ENCODE measurements at places on chromosomes 6 and 20.
A peak's percentile ranks its signal among the peaks of the same experiment; 100 is the strongest.

DNA sequence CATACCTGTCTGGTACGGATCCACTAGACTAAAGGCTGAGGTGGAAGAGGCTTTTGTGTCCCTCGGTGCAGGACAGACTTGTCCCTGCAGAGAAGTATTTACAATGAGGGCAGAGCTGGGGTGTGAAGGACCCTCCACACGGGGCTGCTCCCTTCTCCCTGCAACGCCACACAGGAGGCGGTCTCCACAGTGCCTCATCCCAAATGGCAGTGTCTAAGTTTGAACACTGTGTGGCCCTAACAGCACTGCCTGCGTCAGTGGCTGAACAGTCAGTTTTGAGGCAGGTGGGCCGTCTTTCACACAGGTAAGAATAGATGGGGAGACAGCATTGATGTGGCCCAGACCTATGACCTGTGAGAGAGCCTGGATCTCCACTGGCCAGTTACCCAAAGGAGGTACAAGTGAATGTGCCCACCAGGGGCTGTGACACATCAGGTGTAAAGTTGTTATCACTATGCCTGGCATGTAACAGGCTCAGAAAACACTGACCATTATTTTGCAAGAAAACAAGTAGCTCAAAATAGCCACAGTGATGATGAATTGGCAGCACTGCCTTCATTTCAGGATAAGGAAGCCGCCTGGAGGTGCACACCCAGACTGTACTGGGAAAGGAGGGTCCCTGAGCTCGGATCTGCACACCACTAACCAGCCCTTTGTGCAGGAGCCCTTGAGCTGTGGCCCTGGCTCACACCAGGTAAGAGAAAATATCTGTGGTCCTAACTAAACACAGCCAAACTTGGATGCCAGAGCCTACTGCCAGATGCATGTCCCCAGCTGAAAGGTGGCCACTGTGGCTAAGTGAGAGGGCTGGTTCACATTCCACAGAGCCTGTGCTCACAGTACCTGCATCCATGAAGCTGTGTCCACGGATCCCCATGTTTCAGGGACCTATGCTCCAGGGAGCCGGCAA, 246.7 kb downstream of the DLL1 start:
- H3K36me3 ChIP-seq, result no peaks in the 10 kb centered on the region
- no peak for DNase-seq
- H3K4me1 ChIP-seq, result peaks cover 11% of the 10 kb centered on the region
- no peak overlapping the region for H3K27ac ChIP-seq
- H3K27me3 ChIP-seq, result peaks cover 85% of the 10 kb centered on the region

DNA sequence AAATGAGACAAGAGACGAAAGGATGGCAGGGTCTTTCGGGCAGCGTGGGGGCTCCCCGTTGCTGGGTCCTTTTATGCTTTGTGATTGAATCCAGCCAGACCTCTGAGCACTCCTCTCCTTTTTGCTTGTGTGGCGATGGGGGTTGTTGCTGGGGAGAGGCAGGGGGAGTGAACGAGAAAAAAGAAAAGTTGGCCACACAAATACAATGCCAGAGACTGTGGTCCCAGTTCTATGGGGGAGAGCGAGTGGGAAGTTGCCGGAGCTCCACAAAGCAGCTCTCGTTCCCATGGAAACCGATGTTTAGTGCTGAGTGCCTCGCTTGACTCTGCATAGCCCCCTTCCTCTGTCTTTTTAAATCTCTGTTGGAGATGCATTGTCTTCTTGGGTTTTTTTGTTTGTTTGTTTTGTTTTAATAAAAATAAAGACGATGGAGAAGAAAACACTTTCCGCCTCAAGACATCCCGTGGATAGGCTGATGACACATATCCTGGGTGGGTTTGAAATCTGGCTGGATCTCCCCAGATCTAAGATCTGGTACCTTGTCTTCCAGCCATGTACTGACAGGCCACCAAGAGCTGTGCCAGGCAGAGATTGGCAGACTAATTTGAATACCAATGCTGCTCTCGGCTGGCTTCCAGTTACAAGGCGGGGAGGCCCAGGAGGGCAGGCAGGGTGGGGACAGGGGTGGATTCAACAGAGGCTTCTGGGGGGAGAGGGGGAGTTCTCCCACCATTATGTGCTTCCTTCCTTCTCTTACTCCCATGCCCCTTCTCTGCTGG, 529.3 kb downstream of the QKI start:
- peaks cover 24% of the 10 kb centered on the region for H3K27me3 ChIP-seq
- H3K36me3 ChIP-seq, result no peaks in the 10 kb centered on the region
- no peak for DNase-seq
- no peak overlapping the region for H3K4me3 ChIP-seq
- no peak overlapping the region for H3K27ac ChIP-seq
- H3K4me1 ChIP-seq, result no peaks in the 10 kb centered on the region

- H3K4me1 ChIP-seq, result peaks cover 17% of the 10 kb centered on the region
- peak; percentile 98 for DNase-seq
- no peak overlapping the region for H3K27ac ChIP-seq
- no peaks in the 10 kb centered on the region for H3K36me3 ChIP-seq
Observed at GRCh38 chr6:45445749-45446549, 68.2 kb upstream of the SUPT3H start.

- no peak overlapping the region for H3K27ac ChIP-seq
- no peak overlapping the region for H3K4me3 ChIP-seq
- no peak for DNase-seq
Observed at GRCh38 chr20:60658681-60659080, 593.4 kb upstream of the CDH4 start.

DNA sequence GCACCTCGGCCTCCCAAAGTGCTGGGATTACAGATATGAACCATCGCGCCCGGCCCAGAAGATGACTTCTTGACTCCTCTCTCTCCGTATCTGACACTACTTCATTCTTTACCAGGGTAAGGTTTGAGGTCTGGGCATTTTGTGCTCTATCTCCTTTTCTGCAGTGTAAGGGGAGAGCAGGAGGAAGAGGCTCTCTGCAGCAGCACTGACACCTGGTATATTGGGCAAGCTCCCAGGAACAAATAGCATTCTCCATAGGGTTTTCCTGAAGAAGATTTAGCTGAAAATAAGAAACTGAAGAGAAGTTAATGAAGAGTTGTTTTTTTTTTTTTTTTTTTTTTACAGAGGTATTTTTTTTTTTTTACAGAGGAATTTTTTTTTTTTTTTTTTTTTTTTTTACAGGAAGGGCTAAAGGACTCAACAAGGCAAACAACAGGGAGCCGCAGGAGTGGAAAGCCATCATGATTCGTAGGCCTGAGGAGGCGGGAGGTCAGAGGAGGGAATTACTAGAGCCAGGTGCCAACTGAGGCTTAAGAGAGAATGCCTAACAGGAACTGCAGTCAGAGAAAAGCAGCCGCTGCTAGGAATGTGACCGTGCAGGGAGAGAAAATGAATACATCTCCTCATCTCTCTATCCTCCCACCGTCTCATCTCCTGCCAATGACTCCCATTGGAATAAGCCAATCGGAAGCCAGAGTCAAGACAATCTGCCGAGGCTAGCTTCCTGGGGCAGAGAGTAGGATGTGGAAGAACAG, 34.7 kb upstream of the ADGRF4 start:
- H3K4me1 ChIP-seq, result no peaks in the 10 kb centered on the region
- H3K27me3 ChIP-seq, result peaks cover 17% of the 10 kb centered on the region
- no peak overlapping the region for H3K4me3 ChIP-seq
- no peak overlapping the region for H3K27ac ChIP-seq
- no peaks in the 10 kb centered on the region for H3K36me3 ChIP-seq

- H3K4me3 ChIP-seq, result no peak overlapping the region
- peaks cover 25% of the 10 kb centered on the region for H3K4me1 ChIP-seq
- H3K27ac ChIP-seq, result no peak overlapping the region
- DNase-seq, result no peak
Observed at GRCh38 chr6:1296079-1296478, 15.8 kb upstream of the FOXQ1 start.

GRCh38 chr6:57254055-57254717, 32.1 kb upstream of the RAB23 start:
- peaks cover 26% of the 10 kb centered on the region for H3K4me1 ChIP-seq
- no peaks in the 10 kb centered on the region for H3K27me3 ChIP-seq
- H3K36me3 ChIP-seq, result no peaks in the 10 kb centered on the region
- H3K27ac ChIP-seq, result no peak overlapping the region

- H3K4me3 ChIP-seq, result no peak overlapping the region
- no peak overlapping the region for H3K27ac ChIP-seq
- no peak for DNase-seq
- peaks cover 45% of the 10 kb centered on the region for H3K36me3 ChIP-seq
- no peaks in the 10 kb centered on the region for H3K27me3 ChIP-seq
Observed at GRCh38 chr20:18543932-18544331, 23.3 kb upstream of the SMIM26 start.

- no peaks in the 10 kb centered on the region for H3K36me3 ChIP-seq
- H3K4me1 ChIP-seq, result peaks cover 89% of the 10 kb centered on the region
- H3K27ac ChIP-seq, result peak overlapping the region; percentile 96
- no peaks in the 10 kb centered on the region for H3K27me3 ChIP-seq
- 0 out of 2 replicates have a peak overlapping the region, but pooled peaks have one; percentile 7 for H3K4me3 ChIP-seq
- DNase-seq, result no peak
Observed at GRCh38 chr6:167682125-167682524, 144.6 kb upstream of the AFDN start.

- H3K27ac ChIP-seq, result peak overlapping the region; percentile 15
- peak; percentile 70 for DNase-seq
- peaks cover 68% of the 10 kb centered on the region for H3K4me1 ChIP-seq
- no peaks in the 10 kb centered on the region for H3K27me3 ChIP-seq
- H3K4me3 ChIP-seq, result no peak overlapping the region
Observed at GRCh38 chr20:41135187-41135887, 2.0 kb upstream of the PLCG1 start.

- H3K36me3 ChIP-seq, result no peaks in the 10 kb centered on the region
- no peak overlapping the region for H3K27ac ChIP-seq
- DNase-seq, result no peak
Observed at GRCh38 chr6:105675715-105676397, 273.0 kb upstream of the PREP start.

DNA sequence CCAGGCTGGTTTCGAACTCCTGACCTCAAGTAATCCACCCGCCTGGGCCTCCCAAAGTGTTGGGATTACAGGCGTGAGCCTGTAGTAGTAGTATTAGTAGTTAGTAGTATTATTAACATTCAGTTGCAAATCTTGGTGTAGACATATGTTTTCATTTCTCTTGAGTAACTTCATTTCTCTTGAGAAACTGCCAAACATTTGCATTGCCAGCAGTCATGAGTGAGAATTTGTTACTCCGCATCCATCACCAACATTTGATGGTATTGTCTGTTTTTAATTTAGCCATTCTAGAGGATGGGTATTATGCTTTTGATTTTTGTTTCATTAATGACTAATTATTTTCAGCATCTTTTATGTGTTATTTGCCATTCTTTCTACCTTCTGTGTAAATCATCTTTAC, 1.5 kb upstream of the ERVFRD-1 start:
- peaks cover 14% of the 10 kb centered on the region for H3K4me1 ChIP-seq
- no peaks in the 10 kb centered on the region for H3K36me3 ChIP-seq
- H3K27me3 ChIP-seq, result no peaks in the 10 kb centered on the region
- no peak overlapping the region for H3K27ac ChIP-seq
- DNase-seq, result no peak

GRCh38 chr6:36331381-36331780, 5.3 kb downstream of the BNIP5 start:
- H3K27me3 ChIP-seq, result peaks cover 46% of the 10 kb centered on the region
- no peak overlapping the region for H3K27ac ChIP-seq
- no peak overlapping the region for H3K4me3 ChIP-seq
- no peak for DNase-seq
- no peaks in the 10 kb centered on the region for H3K36me3 ChIP-seq

- H3K27me3 ChIP-seq, result no peaks in the 10 kb centered on the region
- no peak overlapping the region for H3K4me3 ChIP-seq
- H3K4me1 ChIP-seq, result peaks cover 17% of the 10 kb centered on the region
- H3K27ac ChIP-seq, result no peak overlapping the region
- DNase-seq, result no peak
- H3K36me3 ChIP-seq, result no peaks in the 10 kb centered on the region
Observed at GRCh38 chr20:1838556-1839279, 56.5 kb upstream of the SIRPA start.

GRCh38 chr6:56953597-56954402, 1.1 kb upstream of the BEND6 start:
- no peaks in the 10 kb centered on the region for H3K36me3 ChIP-seq
- H3K27ac ChIP-seq, result no peak overlapping the region
- peak overlapping the region; percentile 75 for H3K4me3 ChIP-seq
- DNase-seq, result no peak
- H3K27me3 ChIP-seq, result no peaks in the 10 kb centered on the region

GRCh38 chr6:149701714-149702113, 16.2 kb downstream of the LATS1 start:
- no peak for DNase-seq
- peaks cover 48% of the 10 kb centered on the region for H3K36me3 ChIP-seq
- no peak overlapping the region for H3K27ac ChIP-seq
- no peak overlapping the region for H3K4me3 ChIP-seq
- H3K27me3 ChIP-seq, result no peaks in the 10 kb centered on the region

DNA sequence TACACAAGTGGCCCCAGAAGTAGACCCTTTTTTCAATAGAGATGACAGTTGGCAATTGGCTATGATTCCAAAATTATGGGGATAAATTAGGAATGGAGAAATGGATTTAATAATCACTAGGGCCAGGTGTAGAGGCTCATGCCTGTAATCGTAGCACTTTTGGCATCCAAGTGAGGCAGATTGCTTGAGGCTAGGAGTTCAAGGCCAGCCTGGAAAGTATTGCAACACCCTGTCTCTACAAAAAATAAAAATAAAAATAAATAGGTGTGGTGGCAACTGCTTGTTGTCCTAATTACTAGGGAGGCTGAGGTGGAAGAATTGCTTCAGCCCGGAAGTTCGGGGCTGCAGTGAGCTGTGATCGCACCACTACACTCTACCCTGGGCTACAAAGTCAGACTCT, 60.0 kb downstream of the BMP2 start:
- no peaks in the 10 kb centered on the region for H3K27me3 ChIP-seq
- H3K4me1 ChIP-seq, result no peaks in the 10 kb centered on the region
- H3K4me3 ChIP-seq, result no peak overlapping the region
- no peaks in the 10 kb centered on the region for H3K36me3 ChIP-seq
- DNase-seq, result no peak
- no peak overlapping the region for H3K27ac ChIP-seq

DNA sequence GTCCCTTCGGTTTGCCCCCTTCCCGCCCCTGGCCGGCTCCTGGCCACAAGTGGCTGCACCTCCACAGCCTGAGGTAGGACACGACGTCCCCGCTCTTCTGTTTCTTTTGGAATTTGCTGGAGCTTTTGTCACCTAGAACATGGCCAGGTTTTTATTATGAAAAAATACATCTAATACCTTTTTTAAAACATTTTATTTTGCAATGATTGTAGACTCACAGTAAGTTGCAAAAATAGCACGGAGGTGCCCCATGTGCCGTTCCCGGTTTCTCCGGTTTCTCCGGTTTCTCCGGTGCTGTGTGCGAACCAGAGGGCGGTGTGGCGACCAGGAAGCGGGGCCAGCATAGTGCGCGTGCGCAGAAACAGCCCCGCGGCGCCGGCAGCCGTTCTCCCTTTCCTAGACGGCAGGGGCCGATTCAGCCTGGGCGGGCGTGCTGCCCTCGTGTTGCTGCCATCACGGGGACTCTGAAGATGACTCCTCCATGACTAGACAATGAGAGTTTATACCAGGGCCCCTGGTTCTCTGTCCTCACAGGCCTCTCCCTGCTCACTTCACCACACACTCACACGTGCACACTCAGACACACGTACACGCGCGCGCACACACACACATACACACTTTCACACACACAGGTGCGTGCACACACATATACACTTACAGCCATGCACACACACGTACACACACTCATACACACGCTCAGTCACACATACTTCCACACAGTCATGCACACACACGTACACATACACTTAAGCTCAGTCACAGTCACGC, 102.1 kb downstream of the TMEM242 start:
- peak overlapping the region; percentile 53 for H3K4me3 ChIP-seq
- DNase-seq, result peak; percentile 69
- peaks cover 23% of the 10 kb centered on the region for H3K4me1 ChIP-seq
- no peaks in the 10 kb centered on the region for H3K36me3 ChIP-seq
- H3K27ac ChIP-seq, result no peak overlapping the region
- H3K27me3 ChIP-seq, result peaks cover 60% of the 10 kb centered on the region
